ENCODE measurements at places on chromosomes 4 and X. TPM values are rescaled to one million over a fixed set of nuclear protein-coding genes. Genes with fewer than 3 reads are reported as not detected.

DNA sequence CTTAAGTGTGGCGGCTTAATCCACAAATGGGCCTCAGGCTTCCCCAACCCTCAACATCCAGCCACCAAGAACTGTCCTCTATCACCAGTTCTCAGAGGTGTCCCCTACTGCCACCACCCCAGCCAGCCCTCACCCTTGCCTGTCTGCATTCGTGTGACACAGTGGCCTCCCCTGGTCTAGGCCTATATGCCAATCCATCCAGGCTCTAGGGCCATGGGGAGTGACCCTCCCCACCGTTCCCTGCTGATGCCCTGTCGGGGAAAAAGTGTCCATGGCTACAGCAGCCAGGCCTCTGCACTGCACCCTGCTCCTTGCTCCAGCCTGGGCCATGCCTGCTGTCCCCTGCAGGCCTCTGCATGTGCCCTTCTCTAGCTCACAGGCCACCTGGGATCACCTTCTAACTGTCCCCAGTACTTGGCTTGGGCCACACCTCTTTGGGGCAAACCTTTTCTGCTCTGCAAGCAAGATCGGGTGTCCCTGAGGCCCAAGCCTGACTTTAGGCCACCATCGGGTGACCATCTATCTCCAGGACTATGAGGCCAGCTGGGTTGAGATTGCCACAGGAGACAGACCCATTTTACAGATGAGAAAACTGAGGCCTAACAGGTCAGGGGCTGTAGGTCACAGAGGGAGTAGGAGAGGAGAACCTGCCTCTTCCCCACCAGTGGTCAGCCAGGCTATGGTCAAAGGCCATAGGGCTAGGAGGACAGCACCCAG, 75.8 kb downstream of the JAKMIP1 start:
- no peak for DNase-seq

- DNase-seq: no peak
Observed at GRCh38 chr4:41157009-41157408, 57.3 kb downstream of the APBB2 start.

DNA sequence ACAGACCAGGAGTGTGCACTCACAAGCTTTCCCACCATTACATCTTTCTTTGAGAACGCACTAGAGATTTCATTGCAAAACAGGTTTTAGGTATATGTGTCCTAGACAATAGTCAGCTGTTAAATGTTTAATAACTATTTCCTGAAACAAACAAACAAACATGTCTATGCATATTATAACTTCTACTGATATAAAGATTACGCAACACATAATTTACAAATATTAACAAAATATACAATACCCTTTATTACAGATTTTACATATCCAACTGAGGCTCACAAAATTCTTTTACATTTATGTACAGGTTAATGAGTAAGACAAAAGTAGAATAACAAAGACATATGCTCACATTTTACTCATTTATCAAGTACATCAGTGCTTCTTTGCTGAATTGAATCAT, 1554.0 kb upstream of the PCDH10 start:
- DNase-seq: no peak

The RAB33A gene
- total RNA-seq: 37.0 TPM

GRCh38 chr4:138438608-138439007, 196.5 kb upstream of the SLC7A11 start:
- DNase-seq: no peak

DNA sequence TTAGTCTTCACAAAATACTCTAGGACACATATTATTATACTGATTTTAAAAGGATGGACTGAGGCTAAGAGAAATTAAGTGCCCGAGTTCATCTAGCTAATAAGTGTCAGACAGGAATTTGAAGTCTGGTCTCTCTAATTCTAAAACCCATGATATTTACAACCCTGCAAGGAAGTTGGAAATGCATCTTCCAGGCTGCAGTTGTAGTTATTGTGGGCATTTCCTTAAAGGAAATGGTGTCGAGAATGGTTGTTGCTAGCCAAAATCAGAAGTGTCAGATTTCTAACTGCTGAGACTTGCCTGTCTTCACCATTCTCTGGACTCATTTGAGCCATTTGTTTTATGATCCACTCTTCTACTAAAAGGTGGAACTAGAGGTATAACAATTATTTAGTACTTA, 82.5 kb downstream of the FAT4 start:
- no peak for DNase-seq
